ENCODE measurements at places on chromosomes 13 and 19.

GRCh38 chr13:105412171-105412570, 1123.3 kb downstream of the EFNB2 start:
- DNase-seq = no peak

- DNase-seq = no peak
Observed at GRCh38 chr19:50640368-50640767, 687 bp upstream of the SYT3 start.

- DNase-seq = no peak
Observed at GRCh38 chr19:35052599-35053190, 11.2 kb downstream of the HPN start.

DNA sequence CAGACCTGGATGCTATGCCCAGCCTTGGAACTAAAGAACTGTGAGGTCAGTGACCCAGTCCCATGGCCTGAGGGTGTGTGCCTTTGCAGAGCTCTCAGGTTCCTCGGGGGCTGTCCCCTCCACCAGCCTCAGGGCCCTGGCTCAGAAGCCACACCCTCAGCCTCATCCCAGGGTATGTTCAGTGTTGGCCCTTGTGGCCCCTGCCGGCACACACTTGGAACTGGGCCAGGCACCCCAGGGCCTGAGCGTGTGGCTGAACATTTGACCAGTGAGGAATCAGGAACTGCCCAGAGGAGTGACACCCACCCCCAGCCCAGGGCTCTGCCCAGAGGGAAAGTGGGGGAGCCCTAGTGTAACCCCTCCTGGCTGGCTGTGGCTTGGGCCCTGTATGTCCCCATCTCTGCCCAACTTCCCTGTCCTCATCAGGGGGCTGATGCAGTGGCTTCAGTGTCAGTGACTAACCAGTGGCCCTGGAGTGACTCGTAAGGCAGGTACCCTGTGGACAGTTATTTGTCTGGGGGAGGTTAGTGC, 10.0 kb downstream of the NKPD1 start:
- DNase-seq = no peak

- no peak for DNase-seq
Observed at GRCh38 chr19:14113762-14114414, 3.7 kb downstream of the PRKACA start.

DNA sequence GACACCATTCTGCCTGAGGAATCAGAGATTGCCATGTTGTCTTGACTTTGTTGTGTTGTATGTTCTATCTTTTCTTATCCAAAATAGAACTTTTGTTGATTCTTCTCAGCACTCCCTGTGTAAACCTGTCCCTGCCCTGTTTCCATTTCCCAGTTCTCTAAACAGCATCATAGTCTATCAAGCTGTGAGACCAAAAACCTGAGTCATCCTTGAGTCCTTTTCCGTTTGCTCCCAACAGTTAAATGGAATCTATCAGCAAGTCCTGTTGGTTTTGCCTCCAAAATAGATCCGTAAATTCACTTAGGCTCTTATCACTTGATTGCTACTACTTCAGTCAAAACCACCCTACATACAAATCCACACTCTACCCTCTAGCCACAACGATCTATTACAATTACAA, 667.1 kb downstream of the PCDH9 start:
- DNase-seq = no peak

GRCh38 chr13:42064259-42064658, 15.8 kb downstream of the DGKH start:
- DNase-seq = no peak

GRCh38 chr19:16659464-16659831, 496 bp downstream of the SMIM7 start:
- DNase-seq = no peak

DNA sequence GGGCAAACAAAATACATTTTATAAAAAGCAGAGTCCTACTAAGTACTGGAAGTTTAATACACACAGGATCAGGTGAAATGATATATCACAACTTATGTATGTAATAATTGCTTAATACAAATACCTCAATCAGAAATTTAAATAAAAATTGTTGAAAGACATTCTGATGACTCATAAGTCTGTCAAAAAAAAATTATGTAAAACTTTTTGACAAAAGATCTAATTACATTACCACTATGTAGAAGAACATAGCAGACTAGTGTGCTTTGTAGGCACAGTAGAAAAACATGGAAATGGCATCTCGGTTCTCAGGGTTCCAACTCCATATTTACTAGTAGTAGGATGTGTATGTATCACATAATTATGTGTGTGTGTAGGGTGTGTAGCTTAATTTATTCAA, 156.2 kb downstream of the DNAJC3 start:
- no peak for DNase-seq

- no peak for DNase-seq
Observed at GRCh38 chr19:52603558-52604207, 33.6 kb downstream of the ZNF701 start.

DNA sequence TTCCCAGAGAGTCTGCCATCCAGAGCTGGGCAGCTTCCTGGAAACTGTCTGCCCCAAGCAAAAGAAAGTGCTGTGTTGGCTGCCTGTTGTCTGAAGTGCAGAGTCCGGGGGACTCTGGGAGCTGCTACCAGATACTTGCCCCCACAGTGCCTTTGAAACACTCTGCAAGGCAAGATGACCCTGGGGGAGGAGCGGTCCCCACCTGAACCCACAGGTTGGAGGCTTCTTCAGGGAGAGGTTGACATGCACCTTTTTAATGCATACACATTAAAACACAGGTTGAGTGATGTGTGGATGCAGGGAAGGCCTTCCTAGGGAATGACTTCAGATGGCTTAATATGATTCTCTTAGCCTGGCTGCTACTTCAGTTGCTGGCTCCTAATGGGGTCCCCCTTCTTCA, 479.5 kb downstream of the ZNF536 start:
- no peak for DNase-seq

DNA sequence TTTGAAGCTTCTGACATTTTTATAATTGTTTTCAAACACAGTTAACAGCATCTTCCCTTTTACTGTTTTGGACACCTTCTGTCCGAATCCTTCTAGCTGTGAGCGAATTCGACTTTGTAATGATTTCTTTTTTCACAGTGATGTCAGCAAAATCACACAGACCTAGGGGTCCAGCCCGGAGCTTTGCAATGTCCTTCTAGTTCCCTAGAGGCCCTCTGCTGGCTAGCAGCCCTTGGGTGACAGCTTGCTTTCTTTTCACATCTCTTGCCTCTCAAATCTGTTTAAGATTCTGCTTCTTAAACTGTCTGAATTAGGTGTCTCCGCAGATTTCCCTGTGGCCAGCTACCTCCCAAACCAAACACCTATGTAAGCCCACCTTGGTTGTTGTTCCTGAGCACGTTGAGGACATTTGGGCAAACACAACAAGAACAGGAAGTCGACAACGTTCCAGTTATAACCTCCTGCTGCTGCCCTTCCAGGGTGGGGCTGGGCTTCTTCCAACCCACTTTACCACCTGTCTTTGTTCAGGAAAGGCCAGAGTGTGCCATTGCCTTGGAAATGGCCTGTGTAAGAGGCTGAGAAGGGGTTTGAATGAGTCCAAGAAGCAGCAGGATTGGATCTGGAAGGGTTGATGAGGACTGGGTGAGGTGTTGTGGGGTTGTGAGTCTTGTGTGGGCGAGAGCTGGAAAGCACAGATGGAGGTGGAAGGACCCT, 123.1 kb downstream of the ATP8A2 start:
- DNase-seq = no peak

DNA sequence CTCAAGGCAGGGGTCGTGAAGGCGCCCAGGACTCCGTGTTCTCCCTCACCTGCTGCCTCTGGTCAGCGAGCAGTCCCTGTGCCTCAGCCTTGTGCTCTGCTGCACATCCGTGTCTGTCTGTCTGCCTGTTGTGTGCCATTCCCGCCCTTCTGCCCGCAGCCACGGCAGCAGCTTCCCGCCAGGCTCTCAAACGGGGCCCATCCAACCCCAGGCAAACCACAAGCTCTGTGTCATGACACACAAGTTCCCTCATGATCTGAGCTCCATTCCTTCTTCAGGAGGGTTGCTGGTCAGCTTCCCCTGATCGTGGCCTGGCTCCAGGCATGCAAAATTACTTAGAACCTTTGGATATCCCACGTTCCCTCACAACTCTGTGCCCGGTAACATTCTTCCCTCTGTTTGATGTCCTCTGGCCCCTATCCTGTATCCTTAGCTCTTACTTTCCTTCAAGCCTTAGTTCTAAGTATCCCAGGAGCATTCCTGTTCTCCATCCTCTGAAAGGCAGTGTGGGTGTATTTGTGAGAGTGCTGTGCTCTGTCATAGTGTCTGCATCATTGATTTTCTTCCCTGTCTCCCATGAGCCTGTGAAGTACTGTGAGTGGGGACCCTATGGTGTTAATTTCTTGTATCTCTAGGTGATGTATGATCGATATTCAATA, 3.2 kb downstream of the GPR183 start:
- no peak for DNase-seq

- DNase-seq = no peak
Observed at GRCh38 chr13:106241974-106242953, 293.2 kb downstream of the EFNB2 start.

DNA sequence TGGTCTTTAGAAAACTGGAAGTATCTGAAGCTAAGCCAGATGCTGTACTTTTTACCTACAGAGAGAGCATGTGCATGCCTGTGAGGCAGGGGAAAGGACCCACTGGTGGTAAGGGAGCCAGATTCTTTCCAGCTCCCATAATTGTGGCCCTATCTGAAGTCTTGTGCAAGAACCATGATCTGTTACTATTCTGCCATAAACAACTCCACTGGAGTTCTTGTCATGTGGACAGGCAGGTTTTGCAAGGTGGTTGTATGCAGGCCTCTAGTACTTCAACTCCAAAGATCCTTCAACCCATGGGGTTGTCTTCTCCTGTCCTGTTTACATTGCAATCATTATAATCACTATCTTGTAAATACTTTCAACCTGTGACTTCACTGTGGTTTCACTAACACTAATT, 14.1 kb downstream of the PROSER1 start:
- DNase-seq = no peak

DNA sequence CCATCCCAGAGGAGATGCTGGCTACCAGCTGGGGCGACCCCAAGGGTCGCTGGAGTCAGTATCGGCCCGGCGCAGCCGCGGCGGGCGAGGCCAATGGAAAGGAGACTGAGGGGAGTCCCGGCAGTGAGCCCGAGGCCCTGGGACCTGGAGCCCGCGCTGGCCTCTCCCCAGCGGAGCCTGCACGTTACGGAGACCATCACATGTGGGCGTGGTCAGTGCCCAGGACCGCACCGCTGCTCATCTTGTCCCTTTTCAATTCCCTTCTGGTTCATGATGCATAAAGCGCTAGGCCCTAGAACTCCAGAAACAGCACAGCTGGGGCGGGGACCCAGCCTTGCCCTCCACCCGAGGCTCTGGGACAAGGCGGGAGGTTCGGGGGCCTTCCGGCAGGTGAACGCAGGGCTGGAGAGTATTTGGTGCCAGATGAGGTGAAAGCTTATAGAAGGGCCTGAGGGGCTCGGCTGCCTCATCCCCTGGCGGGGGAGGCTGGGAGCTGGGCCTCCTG, 8.0 kb downstream of the C19orf25 start:
- DNase-seq = peak; percentile 44

DNA sequence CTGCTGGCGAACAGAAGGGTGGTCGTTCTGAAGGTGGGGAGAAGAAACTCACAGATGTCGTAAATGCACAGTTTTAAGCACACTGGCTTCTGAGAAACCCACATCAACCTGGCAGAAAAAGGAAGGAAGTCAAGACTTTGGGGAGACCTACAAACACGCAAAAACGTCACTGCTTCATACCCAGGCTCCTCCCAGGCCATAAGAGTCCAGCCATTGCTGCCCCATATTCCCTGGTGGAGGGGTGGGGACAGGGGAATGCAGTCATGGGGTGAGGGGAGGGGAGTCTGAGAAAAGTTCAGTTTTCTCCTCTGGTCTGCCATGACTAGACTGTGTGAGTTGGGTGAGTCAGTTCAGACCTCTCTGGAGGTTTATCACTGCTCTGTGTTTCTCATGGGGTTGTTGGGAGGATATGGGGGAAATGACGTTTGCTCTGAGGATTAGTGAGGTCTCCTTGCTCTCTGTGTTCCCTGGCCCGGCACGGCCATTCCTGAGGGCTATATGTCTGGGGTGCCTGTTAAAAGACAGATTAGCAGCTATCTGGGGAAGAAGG, 139.0 kb downstream of the FLT1 start:
- no peak for DNase-seq

GRCh38 chr13:99374169-99374991, 67.2 kb upstream of the GPR183 start:
- DNase-seq = no peak

- DNase-seq = no peak
Observed at GRCh38 chr19:6065685-6066374, 44.5 kb downstream of the RFX2 start.

DNA sequence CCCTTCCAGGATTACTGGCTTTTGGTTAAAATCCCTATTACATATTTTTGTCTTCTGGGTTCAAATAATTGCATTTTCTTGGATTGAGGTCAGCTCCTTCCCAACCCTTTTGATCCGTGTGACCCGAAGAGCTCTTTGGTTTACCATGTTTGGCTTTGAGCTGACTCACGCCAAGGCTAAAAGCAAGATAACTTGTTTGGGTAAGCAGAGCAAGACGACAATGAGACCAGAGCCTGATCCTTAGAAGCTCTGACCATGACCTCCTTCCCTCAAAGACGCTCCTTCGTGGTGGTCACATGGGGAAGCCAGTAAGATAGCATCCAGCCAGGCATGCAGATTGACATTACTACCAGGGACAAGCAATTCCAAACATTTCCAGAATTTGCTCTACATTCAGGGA, 153.8 kb downstream of the DCT start:
- DNase-seq = no peak

DNA sequence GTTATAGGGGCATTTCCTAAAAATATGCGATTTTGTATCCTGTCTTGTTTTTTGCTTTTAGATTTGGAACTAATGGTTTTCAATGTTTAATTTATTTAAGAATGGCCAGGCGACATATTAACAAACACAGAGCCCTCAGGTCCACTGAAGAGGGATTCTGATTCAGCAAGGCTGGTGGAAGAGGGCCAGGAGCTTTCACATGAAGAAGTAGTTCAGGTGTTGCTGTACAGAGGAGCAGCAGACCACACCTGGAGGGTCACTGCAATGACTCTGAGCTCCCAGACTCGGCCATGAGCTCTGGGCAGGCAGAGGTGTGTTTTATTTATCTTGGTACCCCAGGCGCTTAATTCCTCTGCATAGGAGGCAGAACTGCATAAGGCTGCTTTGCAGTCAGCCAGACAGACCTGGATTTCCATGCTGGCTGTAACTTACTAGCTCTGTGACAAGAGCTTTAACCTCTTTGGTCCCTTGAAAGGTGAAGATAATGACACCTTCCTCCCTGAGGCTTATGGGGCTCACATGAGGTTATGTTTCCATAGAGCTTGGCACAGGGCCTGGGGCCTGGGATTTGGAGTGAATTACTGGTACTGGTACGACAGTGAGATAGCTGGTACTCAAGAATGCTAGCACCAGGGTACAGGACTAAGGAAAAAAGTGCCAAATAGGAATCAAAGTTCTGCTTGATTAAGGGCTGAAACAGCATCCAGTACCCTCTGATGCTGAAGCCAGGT, 184.7 kb downstream of the OXGR1 start:
- no peak for DNase-seq

- DNase-seq = peak; percentile 63
Observed at GRCh38 chr13:76503291-76503690, 382.9 kb downstream of the KCTD12 start.

GRCh38 chr19:2043961-2044708, 6.9 kb downstream of the MKNK2 start:
- DNase-seq = no peak
